ENCODE measurements at places on chromosomes 4 and X.

DNA sequence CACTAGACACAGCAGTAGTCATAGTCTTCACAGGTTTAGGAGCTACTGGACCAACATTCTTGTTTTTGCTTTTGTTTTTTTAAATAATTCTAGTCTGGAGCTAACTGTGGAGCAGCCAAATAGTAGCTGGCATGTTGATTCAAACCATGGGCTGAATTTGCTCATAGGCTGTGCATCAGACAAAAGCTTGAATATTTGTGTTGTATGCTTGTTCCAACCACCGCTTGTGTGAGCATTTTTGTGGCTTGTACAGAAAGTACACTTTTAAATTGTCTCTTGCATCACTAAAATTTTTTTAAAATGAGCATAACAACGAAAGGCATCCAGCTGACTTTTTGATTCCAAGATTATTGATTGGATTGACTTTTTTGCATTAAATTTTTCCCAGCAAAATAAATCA lies 39.6 kb downstream of the CCNI start:
- DNase-seq = no peak

DNA sequence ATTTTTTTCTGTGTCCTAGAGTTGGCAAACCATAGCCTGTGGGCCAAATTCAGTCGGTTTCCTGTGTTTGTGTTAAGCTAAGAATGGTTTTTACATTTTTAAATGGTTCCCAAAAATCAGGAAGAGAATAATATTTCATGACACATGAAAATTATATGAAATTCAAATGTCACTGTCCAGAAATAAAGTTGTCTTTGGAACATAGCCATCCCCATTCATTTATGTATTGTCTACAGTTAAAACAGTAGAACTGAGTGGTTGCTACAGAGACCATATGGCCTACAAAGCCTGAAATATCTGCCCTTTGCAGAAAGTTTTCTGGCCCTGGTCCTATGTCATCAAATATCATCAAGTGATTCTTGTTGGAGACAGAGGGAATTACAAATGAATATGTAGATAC lies 15.5 kb downstream of the FRMPD4 start:
- DNase-seq = no peak

GRCh38 chr4:111510535-111510934 lies 634.7 kb upstream of the FAM241A start:
- no peak for DNase-seq

- DNase-seq = no peak
These were observed 102.7 kb upstream of the DHX15 start for GRCh38 chr4:24686866-24687692.

DNA sequence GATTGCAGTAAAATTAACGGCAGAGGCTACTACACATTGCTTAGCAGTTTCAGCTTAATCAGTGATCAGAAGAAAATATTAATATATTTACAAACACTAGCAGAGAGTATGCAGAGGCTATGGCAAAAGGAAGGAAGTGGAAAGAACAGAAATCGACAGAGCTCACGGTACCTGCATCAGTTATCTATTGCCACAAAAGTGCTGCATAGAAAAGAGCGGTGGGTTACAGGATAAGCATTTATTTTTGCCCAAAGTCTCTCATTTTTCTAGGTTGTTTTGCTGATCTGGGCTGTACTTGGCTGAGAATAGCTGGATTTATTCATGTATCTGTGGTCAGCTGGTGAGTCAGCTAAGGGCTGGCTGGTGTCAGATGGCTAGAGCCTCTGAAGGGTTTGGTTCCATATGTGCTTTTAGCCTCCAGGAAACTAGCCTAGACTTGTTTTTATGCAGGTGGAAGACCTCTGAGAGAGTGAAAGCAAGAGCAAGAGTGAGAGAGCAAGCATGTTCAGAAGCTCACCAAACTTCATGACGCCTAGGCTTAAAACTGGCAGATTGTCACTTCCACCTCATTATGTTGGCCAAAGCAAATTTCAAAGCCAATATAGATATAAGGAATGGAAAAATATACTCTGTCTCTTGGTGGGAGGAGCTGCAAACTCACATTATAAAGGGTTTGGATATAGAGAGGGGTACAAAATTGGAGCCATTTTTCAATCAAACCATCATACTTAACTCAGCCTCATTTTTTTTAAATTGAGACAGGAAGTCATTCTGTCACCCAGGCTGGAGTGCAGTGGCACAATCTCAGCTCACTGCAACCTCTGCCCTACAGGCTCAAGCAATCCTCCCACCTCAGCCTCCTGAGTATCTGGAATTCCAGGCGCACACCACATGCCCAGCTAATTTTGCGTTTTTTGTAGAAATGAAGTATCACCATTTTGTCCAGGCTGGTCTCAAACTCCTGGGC lies 153.2 kb upstream of the RPL34 start:
- DNase-seq = no peak

DNA sequence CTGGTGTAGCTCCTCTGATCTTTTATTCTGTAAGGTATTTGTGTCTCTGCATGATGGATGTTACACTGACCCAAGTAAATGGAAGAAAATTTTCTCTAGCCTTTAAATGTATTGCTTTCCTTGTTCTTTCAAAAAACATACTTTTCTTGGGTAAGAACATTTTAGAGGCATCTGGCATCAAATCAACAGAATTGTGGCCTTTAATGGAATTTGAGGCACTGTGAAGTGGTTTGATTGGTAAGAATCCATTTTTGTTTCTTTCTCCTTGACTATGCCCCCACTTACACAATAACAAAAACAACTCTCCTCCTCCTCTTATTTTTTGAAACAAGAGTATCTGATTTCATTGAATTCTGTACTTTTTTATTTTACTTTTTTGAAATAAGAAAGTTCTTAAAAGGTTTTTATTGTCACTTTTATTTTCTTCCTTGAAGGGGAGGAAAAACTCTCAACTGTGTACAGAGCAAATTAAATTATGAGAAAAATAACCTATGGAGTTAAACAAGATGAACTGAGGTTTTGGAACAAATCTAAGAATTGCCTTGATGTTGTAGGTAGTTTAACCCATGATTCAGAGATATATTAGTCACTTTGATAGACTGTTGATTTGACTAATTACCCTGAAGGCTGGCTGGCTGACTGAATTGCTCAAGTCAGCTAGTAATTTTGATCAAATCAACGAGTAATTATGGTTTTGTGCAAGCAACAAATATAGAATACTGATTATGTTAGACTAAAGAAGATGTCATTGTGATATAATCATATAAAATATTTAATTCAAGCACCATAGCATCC lies 146.4 kb downstream of the FHIP1A start:
- DNase-seq = no peak

GRCh38 chrX:68732906-68733493 lies 85.5 kb downstream of the STARD8 start:
- peak; percentile 29 for DNase-seq

DNA sequence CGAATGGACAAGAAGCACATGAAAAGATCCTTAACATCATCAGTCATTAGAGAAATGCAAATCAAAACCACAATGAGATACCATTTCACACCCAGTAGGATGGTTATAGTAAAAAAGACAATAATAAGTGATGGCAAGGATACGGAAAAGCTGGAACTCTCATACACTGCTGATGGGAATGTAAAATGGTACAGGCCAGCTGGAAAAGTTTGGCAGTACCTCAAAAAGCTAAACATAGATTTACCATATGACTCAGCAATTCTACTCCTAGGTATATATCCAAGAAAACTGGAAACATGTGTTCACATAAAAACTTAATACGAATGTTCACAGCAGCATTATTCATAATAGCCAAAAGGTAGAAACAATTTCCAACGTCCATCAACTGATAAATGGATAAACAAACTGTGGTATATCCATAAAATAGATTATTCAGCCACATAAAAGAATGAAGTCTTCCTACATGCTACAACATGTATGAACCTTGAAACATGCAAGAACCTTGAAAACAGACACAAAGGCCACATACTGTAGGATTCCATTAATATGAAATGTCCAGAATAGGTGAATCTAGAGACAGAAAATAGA lies 11.9 kb downstream of the RPS6KA3 start:
- DNase-seq = no peak

DNA sequence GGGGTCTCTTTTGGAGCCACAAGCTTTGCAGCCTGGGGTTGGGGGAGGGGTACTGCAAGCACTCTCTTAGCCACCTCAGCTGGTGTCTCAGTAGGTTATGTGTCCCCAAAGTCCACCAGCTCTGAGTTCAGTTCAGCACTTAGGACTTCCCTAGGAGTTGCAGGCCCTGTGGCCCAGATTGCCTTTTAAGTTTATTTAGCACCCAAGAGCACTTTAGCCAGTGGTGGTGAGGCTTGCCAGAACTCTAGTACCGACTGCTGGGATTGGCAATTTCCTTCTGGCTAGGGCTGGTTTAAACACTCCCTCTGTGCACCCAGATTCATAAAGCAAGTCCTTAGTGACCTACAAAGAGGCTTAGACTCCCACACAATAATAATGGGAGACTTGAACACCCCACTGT lies 489.9 kb upstream of the RPS6KA3 start:
- no peak for DNase-seq

DNA sequence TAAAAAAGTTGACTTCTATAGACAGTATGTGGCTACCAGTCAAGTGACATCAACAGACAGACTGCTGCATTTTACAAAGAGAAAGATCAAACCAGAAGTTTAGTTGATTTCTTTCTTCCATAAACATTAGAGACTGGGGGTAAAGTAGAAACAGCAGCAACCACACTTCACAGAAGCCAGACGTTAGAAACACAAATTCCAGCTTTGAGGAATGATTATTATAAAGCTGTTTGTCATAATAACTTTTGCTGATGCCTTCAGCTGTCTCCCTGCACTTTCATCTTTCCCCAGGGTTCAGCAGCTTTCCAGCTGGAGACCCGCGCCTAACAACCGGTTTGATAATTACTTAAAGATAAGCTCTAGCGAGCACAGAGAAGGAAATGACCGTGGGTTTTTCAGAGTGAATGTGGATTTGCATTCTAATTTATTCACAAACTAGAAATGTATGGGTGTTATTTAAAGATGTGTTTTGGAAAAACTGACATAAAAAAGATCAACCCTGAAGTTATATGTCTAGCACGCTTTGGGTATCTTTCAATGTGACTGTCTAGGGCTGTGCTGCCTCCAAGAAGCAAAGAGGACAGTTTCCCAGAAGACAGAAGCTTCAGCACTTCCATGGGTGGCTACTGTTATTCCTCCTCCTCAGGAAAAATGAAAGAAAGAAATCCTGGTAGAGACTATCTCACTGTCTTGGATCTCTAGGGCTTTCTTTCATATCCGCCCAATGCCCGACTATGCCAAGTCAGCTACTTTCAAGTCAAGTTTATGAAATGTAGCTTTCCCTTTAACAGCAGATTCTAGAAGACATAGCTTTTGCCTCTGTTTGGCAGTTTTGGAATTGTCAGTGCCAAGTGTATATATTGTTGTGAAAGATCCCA lies 15.0 kb upstream of the ENAM start:
- no peak for DNase-seq

DNA sequence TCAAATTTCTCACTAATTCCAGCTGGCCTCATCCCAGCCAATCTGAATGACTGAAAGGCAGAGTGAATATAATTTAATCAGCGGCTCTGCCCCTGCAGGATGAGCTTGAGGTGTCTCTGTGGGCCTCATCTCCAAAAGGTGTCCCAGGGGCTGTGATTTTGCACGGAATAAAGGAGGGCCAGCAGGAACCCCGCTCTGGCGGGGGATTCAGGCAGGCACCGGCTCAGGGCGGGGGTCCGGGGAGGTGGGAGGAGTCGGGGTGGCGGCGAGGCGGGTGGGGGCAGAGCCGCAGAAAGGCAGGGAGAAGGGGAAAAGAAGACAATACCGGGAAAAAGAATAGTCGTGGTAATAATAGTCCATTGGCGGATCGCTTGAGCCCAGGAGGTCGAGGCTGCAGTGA lies 16.0 kb upstream of the ERCC6L start:
- no peak for DNase-seq

- no peak for DNase-seq
These were observed 149.8 kb downstream of the GBA3 start for GRCh38 chr4:22842360-22843018.

DNA sequence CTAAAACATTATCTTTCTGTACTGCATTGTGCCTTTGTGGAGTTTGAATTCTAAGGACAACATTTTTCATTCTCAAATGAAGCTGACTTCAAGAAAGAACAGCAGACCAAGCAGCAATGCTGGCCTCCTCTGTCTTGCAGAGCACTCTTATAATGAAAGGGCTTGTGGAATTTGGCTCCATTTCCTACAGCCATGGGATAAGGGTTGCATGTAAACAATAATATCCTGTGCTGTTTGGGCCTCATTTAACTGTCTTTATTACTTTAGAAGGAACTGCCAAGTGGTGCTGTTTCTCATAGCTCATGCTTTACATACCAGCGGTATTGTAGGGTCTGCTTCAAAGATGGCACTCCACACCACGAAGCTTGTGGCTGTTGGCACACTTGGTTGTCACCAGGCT lies 111.4 kb upstream of the EOLA2 start:
- DNase-seq = no peak

GRCh38 chrX:110097920-110098319 lies 95.0 kb downstream of the TMEM164 start:
- DNase-seq = no peak

DNA sequence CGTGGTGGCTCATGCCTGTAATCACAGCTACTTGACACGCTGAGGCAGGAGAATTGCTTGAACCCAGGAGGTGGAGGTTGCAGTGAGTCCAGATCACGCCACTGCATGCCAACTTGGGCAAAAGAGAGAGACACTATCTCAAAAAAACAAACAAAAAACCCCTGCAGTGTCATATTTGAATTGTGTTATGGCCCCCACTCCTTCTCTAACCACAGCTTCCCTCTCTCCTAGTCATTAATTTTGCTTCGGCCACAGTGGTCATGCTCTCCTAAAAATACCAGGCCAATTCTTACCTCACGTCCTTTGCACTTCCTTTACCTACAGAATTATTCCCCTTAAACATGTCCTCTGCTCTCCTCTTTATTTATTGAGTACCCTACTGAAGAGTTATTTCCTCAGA lies 206.1 kb downstream of the PPP3CA start:
- no peak for DNase-seq

DNA sequence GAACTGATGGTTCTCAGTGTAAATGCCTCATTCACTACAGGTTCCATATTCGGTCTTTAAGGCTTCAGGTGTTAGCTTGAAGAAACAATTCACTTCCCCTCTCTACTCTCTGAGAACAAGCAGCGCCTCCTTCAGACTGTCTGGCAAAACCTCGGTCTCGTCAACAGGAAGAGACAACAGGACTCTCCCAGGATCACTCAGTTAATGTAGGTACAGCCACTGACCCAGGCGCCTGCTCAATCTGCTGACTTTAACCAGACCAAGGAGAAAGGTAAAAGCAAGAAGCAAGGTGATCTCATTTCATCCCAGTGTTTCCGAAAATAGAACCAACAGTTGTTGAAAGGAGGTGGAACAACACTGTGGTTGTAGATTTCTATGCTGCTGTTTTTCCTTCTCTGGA lies 102.2 kb downstream of the SLC2A9 start:
- DNase-seq = no peak

DNA sequence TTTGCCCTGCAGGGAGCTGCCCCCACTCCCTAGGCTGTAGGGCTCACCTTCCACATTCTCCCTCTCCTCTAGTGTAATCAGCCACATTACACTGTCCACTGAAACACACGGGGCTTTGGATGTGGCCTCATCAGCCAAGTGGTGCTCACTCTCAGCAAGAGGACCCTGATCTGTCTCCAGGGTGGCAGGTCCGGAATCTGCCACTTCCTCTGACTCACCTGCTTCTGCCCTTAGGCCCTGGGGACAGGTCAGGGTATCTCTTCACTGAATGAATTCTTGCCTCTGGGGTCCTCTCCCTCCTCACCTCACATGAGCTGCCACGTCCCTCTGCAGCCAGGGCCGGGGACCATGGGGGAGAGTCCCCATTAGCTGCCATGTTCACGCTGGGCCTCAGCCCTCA lies 15.9 kb downstream of the ZNF41 start:
- DNase-seq = no peak

Measured in hippocampal formation (tissue), 2 donors.